GM12865 (cell line): ENCODE measurements at places on chromosomes 2 and 18.

GRCh38 chr18:35514752-35515459 is 17.1 kb upstream of the INO80C start:
- DNase-seq, result no peak

DNA sequence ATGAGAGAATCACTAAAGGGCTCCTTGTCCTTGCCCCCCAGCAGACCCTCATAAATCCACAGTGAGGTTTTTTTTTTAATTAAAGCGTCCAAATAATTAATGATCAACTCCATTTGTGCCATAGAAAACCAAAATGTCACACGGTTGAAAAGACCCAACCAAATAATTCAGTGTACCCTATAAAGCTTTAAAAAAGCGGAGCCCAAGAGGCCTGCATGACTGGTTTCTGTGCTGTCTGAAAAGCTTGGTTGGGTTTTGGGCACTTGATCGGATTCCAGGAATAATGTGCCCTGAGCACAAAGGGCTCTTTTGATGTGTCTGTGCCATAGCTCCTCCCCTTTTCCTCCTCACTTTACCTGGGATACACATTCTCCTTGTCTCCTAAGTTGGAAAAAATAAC is 523.2 kb downstream of the TNS1 start:
- no peak for DNase-seq

- no peak for DNase-seq
Observed at GRCh38 chr2:47422016-47422415, 19.1 kb downstream of the MSH2 start.

DNA sequence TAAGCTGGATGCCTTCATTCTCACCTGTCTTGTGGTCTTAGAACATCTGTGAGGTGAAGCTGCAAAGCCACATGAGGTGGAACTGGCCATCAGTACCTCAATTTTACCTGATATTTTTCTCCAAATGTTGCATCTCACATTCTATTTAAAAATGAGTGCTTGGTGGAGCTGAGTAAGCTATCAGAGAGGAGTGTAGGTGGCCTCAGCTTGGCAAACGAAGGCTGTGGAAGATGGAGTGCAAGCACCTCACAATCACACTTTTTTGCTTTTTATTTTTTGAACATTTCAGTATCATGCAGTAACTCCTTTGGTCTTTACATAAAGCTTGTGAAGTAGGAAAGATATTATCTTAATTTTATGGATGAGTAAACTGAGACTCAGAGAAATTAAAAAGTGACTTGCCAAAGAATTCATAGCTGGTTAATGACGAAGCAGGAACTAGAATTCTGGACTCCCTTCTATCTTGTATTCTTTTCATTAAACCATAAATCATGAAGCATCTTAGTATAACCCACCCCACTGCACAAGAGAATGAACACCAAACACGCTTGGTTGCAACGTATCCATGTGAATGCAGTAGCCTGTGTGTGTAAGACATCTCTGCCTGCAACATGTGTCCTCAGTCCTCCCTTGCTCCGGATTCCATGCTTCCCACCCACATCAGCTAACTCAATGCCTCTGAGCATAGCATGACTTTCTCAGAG is 27.2 kb downstream of the C2orf49 start:
- no peak for DNase-seq

DNA sequence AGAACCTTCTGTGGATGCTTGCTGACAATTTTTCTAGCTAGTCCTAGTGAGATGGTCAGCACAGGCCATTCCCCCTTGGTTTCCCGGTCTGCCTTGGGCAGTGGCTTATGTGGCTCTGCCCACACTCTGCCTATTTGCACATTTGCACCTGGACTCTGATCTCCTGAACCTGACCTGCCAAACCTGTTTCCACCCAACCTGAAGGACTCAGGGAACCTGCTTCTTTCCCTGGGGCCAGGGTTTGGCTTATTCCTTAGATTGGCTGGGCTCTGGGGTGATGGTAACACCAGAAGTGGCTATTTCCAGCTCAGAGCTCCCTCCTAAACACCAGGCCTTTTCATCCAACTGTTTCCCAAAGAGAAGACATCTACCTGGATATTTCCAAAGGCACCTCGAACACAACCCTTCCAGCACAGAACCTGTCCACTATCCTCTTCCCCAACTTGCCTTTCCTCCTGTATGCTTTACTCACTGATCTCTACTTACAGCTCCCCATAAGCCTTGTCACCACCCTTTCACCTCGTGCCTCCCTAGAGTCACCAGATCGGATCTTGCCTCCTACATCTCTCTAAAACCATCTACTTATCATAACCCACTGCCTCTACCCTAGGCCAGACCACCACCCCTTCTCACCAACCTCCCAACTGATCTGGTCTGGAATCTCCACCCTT is 5.8 kb upstream of the MTA3 start:
- no peak for DNase-seq

GRCh38 chr2:4618630-4619228 is 915.4 kb downstream of the DCDC2C start:
- no peak for DNase-seq
